ENCODE measurements at places on chromosomes 11 and 22. TPM values are rescaled to one million over a fixed set of nuclear protein-coding genes. Genes with fewer than 3 reads are reported as not detected.

FXYD2 gene
- not detected for total RNA-seq

ZNF215 gene
- total RNA-seq: 3.3 TPM

POLR3H gene
- 12.3 TPM for total RNA-seq

CD3D gene
- not detected for total RNA-seq

OR4S1 gene
- total RNA-seq: not detected

SMTNL1 gene
- total RNA-seq: not detected

UBQLNL gene
- total RNA-seq: not detected

GAL3ST1 gene
- not detected for total RNA-seq

FOLR2 gene
- total RNA-seq: not detected

RDX gene
- total RNA-seq: 58.9 TPM
